Ureter (tissue), 1 donor: ENCODE measurements at places on chromosomes 2 and 18. TPM values are rescaled to one million over a fixed set of nuclear protein-coding genes. Genes with fewer than 3 reads are reported as not detected.
A peak's percentile ranks its signal among the peaks of the same experiment; 100 is the strongest.

Gene RAX
- total RNA-seq = not detected

GRCh38 chr2:25161055-25161781 lies 7.2 kb downstream of the POMC start:
- DNase-seq = peak; percentile 59

Gene ALLC
- not detected for total RNA-seq

DNA sequence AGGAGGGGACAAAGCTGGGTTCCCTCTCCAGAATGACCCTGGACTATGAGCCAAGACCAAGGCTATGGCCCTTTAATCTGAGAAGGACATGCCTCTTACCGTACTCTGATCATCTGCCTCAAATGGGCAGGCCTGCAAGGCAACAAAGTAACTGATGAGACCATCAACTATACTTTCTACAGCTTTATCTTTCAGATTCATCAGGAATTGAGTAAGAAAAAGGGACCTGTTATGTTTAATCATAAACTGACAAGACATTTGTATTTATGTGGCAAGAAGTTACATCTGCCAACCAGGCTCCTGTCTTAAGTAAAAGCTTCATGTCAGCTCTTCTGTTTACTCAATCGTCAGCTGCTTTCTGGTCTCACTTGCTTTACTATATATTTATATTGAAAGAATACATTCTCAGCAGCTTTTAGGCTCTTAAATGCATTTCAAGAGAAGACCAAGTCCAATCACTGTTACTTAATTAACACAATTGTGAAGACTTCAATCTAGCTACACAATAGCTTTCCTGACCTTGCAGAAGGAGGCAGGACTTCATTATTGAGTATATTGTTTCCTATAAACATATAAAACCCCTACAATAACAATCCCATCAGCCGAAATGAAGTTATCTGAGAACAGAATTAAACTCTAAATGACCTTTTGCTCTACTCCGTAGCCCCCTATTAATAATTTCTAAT lies 163.8 kb downstream of the ETAA1 start:
- DNase-seq = no peak

Gene KLHL30
- 2.2 TPM for total RNA-seq

Gene CWC22
- 22.3 TPM for total RNA-seq
